ENCODE measurements at places on chromosomes 6 and 20.

- DNase-seq = no peak
Measured at GRCh38 chr20:2059411-2059810, 42.2 kb upstream of the STK35 start.

DNA sequence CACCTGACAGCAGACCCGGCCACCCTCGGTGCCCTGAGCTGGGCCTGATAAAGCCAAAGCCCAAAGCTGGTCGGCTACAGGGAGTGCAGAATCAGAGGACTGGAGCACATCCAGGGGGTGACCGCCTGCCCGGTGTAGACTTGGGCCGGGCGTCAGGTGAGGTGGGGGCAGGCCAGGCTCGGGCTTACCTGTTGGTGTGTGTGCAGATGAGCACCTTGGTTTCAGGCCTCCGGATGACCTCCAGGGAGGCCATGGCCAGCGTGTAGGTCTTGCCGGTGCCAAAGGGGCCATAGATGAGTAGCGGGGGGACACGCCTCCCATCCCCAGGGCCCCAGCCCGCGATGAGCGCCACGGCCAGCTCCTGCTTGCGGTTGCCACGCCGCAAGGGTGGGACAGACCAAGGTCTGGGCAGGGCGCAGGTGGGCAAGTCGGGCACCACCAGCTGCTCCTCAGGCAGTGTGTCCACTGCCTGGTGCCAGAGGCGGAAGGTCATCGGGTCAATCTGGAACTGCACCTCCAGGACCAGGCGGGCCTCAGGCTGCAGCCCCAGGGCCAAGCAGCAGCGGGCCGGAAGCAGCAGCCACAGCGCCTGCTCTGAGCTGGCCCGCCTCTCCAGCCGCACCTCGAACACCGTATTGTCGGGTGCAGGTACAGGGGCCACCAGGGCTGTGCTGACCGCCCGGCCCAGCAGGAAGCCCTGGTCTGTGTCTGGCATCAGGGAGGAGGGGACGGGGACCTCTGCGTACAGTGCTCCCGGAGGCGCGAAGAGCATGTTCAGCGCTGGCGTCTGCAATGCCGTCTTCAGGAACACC is 5.7 kb downstream of the HELZ2 start:
- DNase-seq = no peak

DNA sequence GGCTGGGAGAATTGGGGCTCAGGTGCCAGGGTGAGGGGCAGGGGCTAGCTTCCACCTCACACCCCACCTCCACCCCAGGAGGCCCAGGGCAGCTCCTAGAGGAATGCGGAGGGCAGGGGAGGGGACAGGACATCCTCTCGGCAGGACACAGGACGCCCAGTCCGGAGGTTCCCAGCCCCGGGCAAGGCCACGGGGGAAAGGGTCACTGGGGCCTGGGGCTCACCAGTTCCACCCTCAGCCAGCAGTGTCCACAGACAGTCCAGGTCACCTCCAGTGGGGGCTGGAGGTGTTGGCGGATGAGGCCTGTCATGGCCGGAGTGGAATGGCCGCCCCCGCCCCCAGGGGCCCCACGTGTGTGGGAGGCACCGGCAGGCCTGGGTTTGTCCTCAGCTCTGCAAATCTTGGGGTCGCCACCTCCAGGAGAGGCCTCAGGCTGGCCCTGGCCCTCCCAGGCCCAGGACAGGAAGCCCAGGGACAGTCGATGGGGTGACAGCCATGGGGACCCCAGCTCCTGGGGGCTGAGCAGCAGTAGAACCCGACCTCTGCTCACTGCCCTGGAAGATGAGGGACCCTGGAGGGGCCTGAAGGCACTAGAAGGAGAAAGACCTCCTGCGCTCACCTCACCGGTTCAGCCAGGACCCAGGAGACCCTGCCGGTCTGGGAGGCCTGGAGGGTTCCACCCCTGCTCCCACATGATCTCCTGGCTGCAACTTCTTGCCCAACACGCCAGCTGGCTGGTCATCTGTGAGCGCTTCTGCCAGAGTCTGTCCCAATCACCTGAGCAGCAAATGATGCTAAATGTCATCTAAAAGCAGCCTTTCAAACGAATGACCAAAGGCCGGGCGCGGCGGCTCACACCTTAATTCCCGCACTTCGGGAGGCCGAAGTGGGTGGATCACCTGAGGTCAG is 13.0 kb upstream of the ABHD16B start:
- DNase-seq = no peak

GRCh38 chr6:10146715-10147451 is 268.0 kb downstream of the TFAP2A start:
- DNase-seq = no peak

- no peak for DNase-seq
Measured at GRCh38 chr20:63451821-63452220, 20.6 kb downstream of the KCNQ2 start.

- no peak for DNase-seq
Measured at GRCh38 chr6:145836170-145836569, 21.6 kb upstream of the FBXO30 start.

DNA sequence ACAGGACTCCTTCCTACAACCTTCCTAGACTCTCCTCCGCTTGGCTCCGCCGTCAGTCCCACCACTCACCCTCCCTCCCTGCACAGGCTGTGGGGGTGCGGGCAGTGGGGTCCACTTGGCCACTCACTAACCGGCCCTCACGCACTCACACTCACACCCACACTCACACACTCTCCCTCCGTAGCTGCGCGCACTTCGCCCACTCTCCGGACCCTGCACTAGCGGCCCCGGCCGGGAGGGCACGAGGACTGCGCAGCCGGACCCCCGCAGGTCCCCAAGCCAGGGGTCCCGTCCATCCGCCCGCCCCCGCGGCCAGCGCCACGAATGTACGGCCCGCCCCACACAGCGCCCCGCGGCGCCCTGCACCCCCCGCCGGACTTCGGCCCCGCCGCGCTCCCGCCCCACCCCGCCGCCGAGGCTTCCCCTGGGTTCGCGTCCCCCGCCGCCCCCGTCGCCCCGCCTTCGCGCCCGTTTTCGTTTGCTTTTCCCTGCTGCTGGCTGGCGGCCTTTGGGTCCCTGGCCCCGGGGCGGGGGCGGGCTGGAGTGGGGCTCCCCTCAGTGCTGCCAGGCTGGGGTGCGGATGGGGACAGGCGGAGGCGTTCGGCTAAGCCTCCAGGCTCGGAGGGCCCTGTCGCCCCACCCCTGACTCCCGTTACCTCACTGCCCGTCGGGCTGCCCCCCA is 23.0 kb upstream of the SLC22A7 start:
- peak; percentile 57 for DNase-seq

- no peak for DNase-seq
Measured at GRCh38 chr6:87673237-87673636, 28.8 kb downstream of the AKIRIN2 start.
